ENCODE measurements at places on chromosomes 2 and 18.

- DNase-seq = no peak
Observed at GRCh38 chr2:216216951-216217903, 108.1 kb downstream of the XRCC5 start.

- DNase-seq = no peak
Observed at GRCh38 chr18:22185273-22185672, 15.9 kb downstream of the GATA6 start.

GRCh38 chr2:164052006-164052405 lies 316.2 kb upstream of the FIGN start:
- no peak for DNase-seq

DNA sequence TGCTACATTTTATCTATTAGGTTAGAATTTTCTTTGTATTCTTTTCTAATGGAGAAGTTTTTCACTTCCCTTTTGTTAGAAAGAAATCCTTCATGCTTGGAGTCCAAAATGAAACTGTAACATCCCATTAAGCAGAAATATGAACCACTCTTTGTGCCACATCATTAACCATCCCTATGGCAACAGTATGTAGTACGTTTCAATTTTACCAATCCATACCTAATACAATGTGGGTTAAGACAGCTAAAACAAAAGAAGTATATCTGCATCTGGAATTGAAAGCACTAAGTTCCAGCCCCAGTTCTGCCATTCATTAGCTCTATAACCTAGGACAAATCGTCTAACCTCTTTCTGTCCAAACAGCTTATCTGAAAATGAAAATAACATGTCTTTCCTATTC lies 409.2 kb upstream of the SPHKAP start:
- no peak for DNase-seq
